ENCODE measurements at places on chromosomes 12 and 14. TPM values are rescaled to one million over a fixed set of nuclear protein-coding genes. Genes with fewer than 3 reads are reported as not detected.
A peak's percentile ranks its signal among the peaks of the same experiment; 100 is the strongest.

DNA sequence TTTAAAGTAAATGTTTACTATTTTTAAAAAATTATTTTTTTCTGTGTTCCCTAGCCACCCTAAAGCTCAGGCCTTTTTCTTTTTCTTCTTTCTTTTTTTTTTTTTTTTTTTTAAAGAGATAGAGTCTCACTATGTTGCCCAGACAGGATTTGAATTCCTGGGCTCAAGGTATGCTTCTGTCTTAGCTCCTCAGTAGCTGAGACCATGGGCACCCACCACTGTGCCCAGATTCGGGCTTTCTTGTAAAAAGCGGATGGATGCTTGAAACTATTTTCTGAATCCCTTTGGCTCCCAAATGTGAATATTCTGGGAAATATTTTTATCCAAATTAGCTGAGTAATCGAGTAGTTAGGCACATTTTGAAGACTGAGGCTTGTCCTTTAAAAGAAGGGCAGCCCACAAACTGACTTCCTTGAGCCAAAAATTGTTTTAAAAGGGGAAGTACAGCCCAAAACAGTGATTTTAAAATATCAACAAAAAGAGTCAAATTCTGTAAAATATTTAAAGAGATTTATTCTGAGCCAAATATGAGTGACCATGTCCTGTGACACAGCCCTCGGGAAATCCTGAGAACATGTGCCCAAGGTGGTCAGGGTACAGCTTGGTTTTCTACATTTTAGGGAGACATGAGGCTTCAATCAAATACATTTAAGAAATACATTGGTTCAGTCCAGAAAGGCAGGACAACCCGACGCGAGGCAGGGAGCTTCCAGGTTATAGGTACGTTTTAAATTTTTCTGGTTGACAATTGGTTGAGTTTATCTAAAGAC lies 28.8 kb upstream of the HIGD1C start:
- no peak for DNase-seq

- no peak for DNase-seq
These were observed 123.7 kb downstream of the DAD1 start for GRCh38 chr14:22465201-22465840.

GRCh38 chr14:90606434-90606833 lies 209.6 kb downstream of the CALM1 start:
- no peak for DNase-seq

- peak; percentile 49 for DNase-seq
These were observed 24.4 kb downstream of the RCOR1 start for GRCh38 chr14:102616799-102617198.

DNA sequence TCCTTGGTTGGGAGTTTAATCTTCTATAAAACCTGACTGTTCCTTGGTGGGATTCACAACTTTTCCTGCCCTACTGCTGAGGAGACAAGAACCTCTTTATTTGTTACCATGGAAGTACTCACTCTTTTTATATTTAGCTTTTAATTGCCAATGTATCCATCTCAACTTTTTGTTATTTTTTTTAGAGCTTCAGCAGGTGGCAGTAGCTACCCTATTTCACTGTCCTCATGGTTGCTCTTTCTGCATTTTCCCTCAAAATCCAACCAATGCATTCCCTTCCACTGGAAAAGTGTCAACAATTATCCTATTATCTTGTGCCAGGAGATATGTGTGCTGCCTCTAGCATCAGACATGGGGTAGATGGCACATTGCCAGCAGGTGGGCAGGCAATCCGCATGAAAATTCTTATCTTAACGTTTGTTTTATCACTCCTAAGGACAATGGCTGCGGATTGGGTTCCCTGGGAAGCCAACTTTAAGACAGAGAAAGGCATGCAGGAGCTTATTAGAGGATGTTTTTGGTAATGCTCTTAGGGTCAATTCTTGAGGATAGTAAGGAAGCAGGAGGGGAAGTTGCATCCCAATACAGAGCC lies 406.4 kb downstream of the SNAPC1 start:
- DNase-seq = no peak

DNA sequence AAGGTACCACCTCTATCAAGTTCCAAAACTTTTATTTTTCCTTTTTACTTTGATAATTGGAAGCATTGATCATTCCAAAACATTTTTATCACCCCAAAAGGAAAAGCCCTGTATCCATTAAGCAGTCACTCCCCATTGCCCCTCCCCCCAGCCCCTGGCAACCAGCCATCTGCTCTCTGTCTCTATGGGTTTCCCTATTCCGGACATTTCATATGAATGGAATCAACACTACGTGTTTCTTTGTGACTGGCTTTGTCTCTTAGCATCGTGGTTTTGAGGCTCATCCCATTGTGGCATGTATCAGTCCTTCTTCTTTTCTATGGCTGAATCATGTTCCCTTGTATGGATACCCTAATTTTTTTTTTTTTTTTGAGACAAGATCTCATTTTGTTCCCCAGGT lies 18.0 kb upstream of the PHETA1 start:
- DNase-seq = peak; percentile 48

DNA sequence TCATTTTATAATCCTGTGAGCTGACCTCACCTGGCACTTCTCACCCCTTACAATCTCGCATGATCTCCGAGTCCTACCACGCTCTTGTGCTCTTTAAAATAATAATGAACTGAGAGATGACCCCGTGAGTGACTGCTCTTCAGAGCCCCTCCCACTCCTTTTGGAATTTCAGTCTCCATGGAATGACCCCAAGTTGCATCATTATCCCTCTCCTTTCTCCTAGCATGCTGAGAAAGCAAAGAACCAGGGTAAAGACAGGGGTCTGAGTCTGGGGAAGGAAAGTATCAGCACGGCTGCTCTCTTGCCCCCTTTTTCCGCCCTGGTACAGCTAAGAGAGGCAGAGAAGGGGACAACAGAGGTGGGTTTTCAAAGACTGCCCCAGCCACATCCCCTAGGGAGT lies 178.3 kb upstream of the PLEKHA5 start:
- DNase-seq = no peak

DNA sequence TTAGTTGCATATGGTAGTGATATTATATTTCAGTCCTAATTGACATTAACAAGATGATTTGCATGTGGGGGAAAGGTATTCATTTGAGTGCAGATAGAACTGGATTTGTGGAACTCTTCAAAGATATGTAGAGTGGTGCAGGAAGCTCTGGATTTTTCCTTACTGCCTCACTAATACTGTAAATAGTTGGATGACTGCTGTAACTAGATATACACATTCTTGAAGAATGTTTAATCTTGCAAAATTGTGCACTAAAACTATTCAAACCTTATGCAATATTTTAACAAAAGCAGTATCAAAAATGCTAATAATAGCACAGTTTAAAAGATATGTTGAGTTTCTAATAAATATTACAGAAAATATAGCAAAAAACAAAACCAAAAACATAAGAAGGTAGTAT lies 43.1 kb upstream of the ATF7IP start:
- DNase-seq = no peak

DNA sequence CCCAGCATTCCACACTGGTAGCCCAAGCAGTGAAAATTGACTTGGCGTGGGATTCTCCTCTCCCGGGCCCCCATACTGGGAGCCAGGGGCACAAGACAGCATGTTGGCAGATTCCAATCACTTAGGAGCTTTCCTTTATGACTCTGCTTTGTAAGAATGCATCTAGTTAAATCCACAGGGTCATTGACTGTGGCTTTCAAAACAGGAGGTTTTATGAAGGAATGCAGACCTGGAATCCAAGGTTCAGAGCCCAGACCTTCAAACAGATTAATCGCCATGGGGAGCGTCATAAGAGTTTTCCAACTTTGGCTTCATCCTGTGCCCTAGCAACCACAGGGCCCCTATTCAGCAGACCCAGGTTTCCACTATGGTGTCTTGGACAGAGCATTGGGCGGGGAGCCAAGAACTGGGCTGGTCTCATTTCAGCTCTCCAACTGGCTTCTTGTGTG lies 76.4 kb upstream of the RMST start:
- no peak for DNase-seq

Gene LUM
- not detected for total RNA-seq

Gene GLIPR1L1
- total RNA-seq = not detected

Gene ADSS1
- total RNA-seq = 0.87 TPM

Gene E2F7
- total RNA-seq = 2.8 TPM

Gene RNASE4
- total RNA-seq = 12.4 TPM

All from lung microvascular endothelial cell (primary cell).